Suprapubic skin (tissue), 4 donors: ENCODE measurements at places on chromosomes 6 and 20. TPM values are rescaled to one million over a fixed set of nuclear protein-coding genes. Genes with fewer than 3 reads are reported as not detected.

DEFB124 gene
- not detected for total RNA-seq

DNA sequence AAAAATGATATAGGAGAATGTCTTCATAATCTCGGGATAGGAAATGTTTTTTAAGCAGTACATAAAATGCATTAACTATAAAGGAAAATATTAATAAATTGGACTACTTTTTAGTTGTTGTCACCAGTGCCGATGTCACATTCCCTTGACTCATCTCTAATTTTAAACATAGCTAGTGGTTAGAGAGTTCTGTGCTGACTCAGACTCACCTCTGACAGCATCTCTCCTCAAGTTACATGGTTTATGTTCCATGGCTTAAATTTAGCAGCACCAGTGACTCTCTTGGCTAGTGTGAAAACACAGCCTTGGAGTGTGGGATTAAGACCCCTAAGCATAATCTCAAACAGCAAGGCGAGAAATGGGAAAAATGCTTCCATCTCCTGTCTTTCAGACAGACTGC lies 311.8 kb upstream of the MMS22L start:
- H3K27me3 ChIP-seq = no peaks in the 10 kb centered on the region
- H3K27ac ChIP-seq = no peak overlapping the region
- DNase-seq = no peak

- no peaks in the 10 kb centered on the region for H3K36me3 ChIP-seq
- H3K4me3 ChIP-seq = no peak overlapping the region
Observed at GRCh38 chr6:140360651-140361050, 986.2 kb upstream of the CITED2 start.

GRCh38 chr20:6744180-6744579 lies 23.3 kb upstream of the BMP2 start:
- no peaks in the 10 kb centered on the region for H3K27me3 ChIP-seq
- H3K36me3 ChIP-seq = no peaks in the 10 kb centered on the region
- no peak for DNase-seq
- no peak overlapping the region for H3K4me3 ChIP-seq
- no peaks in the 10 kb centered on the region for H3K4me1 ChIP-seq
- no peak overlapping the region for H3K27ac ChIP-seq

DNA sequence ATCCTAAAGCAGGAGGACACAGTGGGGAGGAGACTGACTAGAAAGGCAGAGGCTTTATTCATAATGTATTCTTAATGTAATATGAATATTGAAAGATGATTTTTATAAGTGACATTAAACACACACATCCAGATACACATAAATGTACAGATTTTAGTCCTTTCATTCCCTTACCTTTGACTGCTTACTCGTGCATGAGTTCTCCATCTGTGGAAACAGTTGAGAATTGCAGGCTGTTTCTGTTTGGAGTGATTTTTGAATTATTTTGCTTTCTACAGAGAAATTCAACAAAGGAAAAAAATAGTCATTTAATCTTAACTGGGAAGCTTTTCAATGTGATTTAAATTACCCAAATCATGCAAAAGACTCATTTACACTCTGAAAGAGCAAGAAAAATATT lies 136.5 kb downstream of the RIMS1 start:
- no peaks in the 10 kb centered on the region for H3K27me3 ChIP-seq
- no peak overlapping the region for H3K4me3 ChIP-seq
- H3K27ac ChIP-seq = no peak overlapping the region
- no peak for DNase-seq
- no peaks in the 10 kb centered on the region for H3K36me3 ChIP-seq

MUC21 gene
- total RNA-seq = 0.38 TPM

ATP6V1G2 gene
- 1.6 TPM for total RNA-seq

DNA sequence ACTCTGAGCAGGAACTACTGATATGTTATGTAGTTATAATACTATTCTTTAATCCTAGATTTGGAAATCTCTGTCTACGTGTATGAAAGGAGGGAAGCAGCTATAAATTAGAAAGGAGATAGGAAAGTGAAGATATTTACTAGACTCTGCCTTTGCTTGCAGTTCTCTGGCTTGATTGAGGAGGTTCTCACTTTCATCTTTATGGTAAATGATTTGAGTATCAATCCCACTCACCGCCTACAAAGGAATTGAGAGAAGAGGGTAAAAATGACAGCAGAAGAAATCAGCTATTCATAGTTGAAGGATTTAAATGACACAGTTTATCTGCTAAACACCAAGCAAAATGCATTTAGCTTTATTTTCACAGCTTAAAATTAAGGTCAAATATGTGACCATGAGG lies 67.3 kb downstream of the FAM229B start:
- H3K4me3 ChIP-seq = no peak overlapping the region
- no peak overlapping the region for H3K27ac ChIP-seq
- no peaks in the 10 kb centered on the region for H3K36me3 ChIP-seq
- H3K4me1 ChIP-seq = peaks cover 4% of the 10 kb centered on the region

DNA sequence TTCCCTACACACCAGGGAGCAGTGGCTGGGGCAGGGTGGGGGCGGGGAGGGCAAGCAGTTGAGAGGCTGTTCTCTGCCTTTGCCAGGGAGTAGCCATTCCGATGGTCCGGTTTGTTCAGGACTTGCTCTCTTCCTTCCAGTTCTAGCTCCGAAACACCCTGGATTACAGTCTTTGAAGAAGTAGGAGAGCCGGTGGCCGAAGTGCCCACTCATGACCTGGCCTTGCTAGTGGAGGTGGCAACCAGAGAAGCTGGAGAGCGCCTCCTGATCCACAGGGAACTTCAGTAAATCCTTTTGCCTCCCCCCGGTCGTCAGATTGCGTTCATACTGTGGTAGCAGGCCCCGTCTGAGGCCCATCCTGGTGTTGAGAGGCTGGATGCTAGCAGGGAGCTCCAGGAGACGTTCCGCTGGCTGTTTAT lies 92.8 kb downstream of the ARID1B start:
- DNase-seq = no peak
- peaks cover 19% of the 10 kb centered on the region for H3K4me1 ChIP-seq
- no peak overlapping the region for H3K4me3 ChIP-seq
- H3K27me3 ChIP-seq = no peaks in the 10 kb centered on the region

HINT3 gene
- 12.5 TPM for total RNA-seq

DNA sequence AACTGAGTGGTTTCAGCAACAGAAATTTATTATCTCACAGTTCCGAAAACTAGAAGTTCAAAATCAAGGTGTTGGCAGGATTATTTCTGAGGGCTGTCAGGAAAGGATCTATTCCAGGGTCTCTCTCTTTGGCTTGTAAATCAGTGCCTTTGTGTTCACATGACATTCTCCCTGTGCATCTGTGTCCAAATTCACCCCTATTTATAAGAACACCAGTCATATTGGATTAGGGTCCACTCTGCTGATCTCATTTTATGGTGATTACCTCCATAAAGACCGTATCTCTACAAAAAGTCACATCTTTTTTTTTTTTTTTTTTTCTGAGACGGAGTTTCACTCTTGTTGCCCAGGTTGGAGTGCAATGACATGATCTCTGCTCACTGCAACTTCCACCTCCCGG lies 68.6 kb upstream of the MARCKS start:
- no peak overlapping the region for H3K4me3 ChIP-seq
- no peak for DNase-seq
- no peaks in the 10 kb centered on the region for H3K27me3 ChIP-seq
- H3K4me1 ChIP-seq = no peaks in the 10 kb centered on the region

GRCh38 chr6:15474196-15474595 lies 188.6 kb downstream of the DTNBP1 start:
- H3K4me1 ChIP-seq = peaks cover 17% of the 10 kb centered on the region
- no peak for DNase-seq
- H3K36me3 ChIP-seq = peaks cover 11% of the 10 kb centered on the region
- peak overlapping the region; percentile 59 for H3K27ac ChIP-seq
- H3K4me3 ChIP-seq = no peak overlapping the region

DNA sequence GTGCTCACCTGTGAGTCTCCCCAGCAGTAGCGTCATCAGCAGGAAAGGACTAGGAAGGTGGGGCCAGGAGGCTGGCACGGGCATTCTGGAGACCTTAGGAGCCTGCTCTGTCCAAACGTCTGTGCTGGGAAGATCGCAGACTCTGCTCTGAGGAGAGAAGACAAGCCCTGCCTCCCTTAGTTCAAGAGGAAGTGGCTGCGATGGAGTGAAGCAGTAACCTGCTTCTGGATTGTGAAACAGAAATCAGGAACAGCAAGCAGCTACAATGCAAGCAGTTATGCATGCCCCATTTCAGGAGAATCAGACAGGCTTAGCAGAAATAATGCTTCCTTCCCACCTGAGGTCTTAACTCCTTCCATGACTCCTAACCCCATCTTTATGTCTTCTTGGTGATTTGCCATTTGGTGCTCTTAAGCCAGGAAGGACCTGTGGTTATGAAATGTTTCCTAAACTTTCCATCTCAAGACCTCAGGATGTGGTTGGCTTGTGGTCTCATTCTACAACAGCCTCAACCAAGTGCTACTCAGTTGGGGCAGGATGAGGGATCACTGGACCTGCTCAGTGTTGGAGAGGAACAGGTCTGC lies at the start of gene SIRPB1:
Gene SIRPB1, minus strand, starts transcription at position 149 of the 584 bp plus-strand sequence. Its CDS starts 65 bp downstream, at position 84.
- no peaks in the 10 kb centered on the region for H3K27me3 ChIP-seq
- H3K36me3 ChIP-seq = no peaks in the 10 kb centered on the region
- no peaks in the 10 kb centered on the region for H3K4me1 ChIP-seq
- no peak for DNase-seq

NHSL1 gene
- total RNA-seq = 62.6 TPM

GPR63 gene
- 0.23 TPM for total RNA-seq

DNA sequence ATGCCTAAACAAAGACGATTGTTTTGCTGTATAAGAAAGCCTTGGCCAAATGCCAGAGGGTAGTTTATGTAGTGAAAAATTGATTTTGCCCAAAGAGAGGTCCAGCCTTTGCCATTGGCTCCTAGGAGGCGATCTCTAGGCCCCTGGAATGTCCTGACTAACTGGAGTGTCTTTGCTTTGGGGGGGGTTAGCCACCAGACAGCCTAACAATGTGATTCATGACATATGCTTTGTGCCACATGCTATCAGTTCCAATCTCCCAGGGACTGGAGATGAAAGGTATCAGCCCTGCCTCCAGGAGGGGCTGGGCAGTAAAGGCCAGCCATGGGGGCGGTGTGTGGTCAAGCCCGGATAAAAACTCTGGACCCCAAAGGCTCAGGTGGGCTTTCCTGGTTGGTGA lies 32.7 kb upstream of the TUBB2A start:
- no peak for DNase-seq
- H3K27me3 ChIP-seq = no peaks in the 10 kb centered on the region
- no peak overlapping the region for H3K4me3 ChIP-seq
- H3K4me1 ChIP-seq = peaks cover 5% of the 10 kb centered on the region
- H3K27ac ChIP-seq = no peak overlapping the region

DNA sequence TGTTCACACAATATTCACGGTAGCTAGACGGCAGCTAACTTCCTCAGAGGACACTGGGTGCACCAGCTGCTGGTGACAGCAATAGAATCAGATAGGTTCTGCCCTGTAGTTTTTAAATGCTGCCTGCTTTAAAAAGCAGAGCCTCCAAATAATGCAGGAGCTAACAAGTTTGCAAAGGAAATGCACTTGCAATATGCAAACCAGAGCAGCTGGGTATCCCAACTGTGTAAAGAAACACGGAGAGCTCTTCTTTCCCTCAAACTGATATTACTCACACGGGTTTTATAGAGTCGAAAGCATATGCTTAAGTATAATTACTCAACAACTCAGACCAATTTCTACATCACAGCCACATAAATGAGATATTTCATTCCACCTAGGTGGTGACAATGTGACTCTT lies 432.7 kb downstream of the TFAP2A start:
- H3K4me1 ChIP-seq = peaks cover 22% of the 10 kb centered on the region
- H3K4me3 ChIP-seq = no peak overlapping the region
- H3K27me3 ChIP-seq = no peaks in the 10 kb centered on the region

GRCh38 chr6:35557239-35557638 lies 44.5 kb upstream of the TULP1 start:
- H3K27ac ChIP-seq = no peak overlapping the region
- no peaks in the 10 kb centered on the region for H3K4me1 ChIP-seq
- H3K4me3 ChIP-seq = no peak overlapping the region

CCR6 gene
- 1.1 TPM for total RNA-seq

DNA sequence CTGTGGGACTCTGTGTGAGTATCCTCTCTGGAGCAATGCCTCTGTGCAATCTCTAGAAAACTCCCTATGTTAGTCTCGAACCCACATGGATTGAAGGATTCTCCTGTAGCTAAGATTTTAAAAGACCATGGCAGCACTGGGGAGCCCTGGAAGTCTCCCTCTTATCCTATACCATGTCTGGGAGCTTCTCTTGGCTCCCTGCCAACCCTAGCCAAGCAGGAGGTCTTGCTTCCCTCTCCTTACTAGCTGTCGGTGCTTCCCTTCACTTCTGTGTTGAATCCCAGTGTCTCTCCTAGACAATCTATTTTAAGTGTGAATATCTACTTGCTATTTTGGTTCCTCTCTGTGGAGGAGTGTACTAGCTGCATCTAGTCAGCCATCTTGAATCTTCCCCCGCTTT lies 118.8 kb upstream of the NRN1 start:
- no peaks in the 10 kb centered on the region for H3K27me3 ChIP-seq
- no peak for DNase-seq
- H3K4me1 ChIP-seq = no peaks in the 10 kb centered on the region
- no peaks in the 10 kb centered on the region for H3K36me3 ChIP-seq
- no peak overlapping the region for H3K4me3 ChIP-seq
- H3K27ac ChIP-seq = no peak overlapping the region

BPIFA1 gene
- total RNA-seq = not detected

PSORS1C1 gene
- total RNA-seq = 15.8 TPM

GRCh38 chr6:119325559-119326265 lies 23.8 kb downstream of the MAN1A1 start:
- no peak overlapping the region for H3K27ac ChIP-seq
- no peaks in the 10 kb centered on the region for H3K27me3 ChIP-seq
- no peak overlapping the region for H3K4me3 ChIP-seq
- peaks cover 4% of the 10 kb centered on the region for H3K4me1 ChIP-seq
- DNase-seq = no peak

- no peaks in the 10 kb centered on the region for H3K36me3 ChIP-seq
- no peak overlapping the region for H3K27ac ChIP-seq
- H3K27me3 ChIP-seq = peaks cover 42% of the 10 kb centered on the region
- no peak overlapping the region for H3K4me3 ChIP-seq
- no peak for DNase-seq
- no peaks in the 10 kb centered on the region for H3K4me1 ChIP-seq
Observed at GRCh38 chr20:63432577-63433325, 39.7 kb downstream of the KCNQ2 start.

- H3K27ac ChIP-seq = no peak overlapping the region
- H3K36me3 ChIP-seq = peaks cover 3% of the 10 kb centered on the region
Observed at GRCh38 chr6:115969930-115970273, 90.8 kb downstream of the FRK start.

TAPBP gene
- total RNA-seq = 115 TPM
